ENCODE measurements at places on chromosomes 11 and 22. TPM values are rescaled to one million over a fixed set of nuclear protein-coding genes. Genes with fewer than 3 reads are reported as not detected.

CDC45 gene
- total RNA-seq = 94.8 TPM

DNA sequence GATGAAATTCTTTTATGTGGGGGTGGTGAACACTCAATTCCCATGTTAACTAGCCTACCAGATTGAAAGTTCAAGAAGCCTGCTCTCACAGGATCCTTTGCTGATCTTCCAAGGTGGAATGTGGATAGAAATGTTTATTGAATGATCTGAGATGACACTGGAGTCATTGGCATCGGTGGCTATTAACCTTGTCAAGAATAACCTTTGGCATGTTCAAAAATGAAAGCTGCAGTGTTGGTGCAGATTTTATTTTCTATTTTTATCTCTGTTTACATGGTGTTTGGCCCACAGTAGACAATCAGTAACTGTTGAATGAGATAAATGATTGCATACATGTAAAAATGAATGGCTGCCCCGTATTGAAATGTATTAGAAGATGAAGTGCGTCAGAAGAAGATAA lies 19.0 kb downstream of the MCAM start:
- no peak for DNase-seq
- H3K27ac ChIP-seq = no peak overlapping the region
- H3K4me1 ChIP-seq = no peaks in the 10 kb centered on the region
- no peak overlapping the region for H3K4me3 ChIP-seq

DNA sequence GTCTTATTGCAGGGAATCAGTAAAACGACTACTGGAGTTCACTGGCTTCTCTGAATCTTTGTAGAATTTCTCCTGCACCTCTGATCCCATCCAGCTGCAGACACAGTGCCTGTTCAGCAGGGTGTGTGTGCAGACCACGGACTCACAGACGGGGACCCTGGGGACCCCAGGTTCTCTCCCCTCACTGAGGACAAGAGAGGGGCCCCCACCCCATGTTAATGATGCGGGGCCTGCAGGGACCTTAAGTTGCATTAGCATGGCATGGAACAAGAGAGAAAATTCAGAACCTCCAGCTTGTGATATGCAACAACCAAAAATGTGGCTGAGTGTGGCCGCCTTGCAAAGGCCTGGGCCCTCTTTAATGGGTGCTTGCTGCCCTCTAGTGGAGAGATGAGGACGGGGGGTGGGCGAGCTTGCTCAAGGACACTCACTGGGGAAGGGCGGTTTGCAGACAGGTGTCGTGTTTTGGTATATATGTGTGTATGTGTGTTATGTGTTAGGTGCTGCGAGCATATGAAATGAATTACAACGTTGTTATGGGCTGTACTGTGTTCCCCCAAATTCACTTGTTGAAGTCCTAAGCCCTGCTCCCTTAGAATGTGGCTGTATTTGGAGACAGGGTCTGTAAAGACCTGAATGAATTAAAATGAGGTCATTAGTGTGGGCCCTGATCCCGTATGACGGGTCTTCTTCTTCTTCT lies 84.4 kb upstream of the SEPTIN5 start:
- no peak overlapping the region for H3K27ac ChIP-seq
- H3K36me3 ChIP-seq = no peaks in the 10 kb centered on the region
- H3K4me1 ChIP-seq = no peaks in the 10 kb centered on the region
- H3K4me3 ChIP-seq = no peak overlapping the region

- H3K27ac ChIP-seq = no peak overlapping the region
- no peak for DNase-seq
- H3K27me3 ChIP-seq = no peaks in the 10 kb centered on the region
- no peak overlapping the region for H3K4me3 ChIP-seq
These were observed 16.3 kb upstream of the C11orf87 start for GRCh38 chr11:109405671-109406070.

LIF gene
- 107 TPM for total RNA-seq

DNA sequence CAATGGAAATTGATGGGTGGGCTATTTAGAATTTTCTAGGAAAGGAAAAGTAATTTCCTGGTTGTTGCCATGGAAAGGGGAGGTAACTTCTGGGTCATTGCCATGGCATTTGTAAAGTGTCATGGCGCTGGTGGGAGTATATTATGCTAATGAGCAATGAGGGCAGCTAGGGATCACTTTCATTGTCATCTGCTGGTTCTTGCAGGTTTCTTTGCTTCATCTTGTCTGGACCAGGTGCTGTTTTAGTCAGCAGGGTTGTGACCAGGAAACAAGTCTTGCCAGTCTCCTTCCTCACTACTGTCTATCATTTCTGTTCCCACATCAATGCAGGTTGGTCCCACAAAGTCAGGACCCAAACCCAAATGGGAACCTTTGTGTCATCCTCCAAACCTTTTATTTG lies 237.6 kb upstream of the C11orf87 start:
- no peaks in the 10 kb centered on the region for H3K36me3 ChIP-seq
- H3K4me3 ChIP-seq = no peak overlapping the region
- no peak for DNase-seq
- no peaks in the 10 kb centered on the region for H3K27me3 ChIP-seq
